ENCODE measurements at places on chromosomes 6 and 20. TPM values are rescaled to one million over a fixed set of nuclear protein-coding genes. Genes with fewer than 3 reads are reported as not detected.

DNA sequence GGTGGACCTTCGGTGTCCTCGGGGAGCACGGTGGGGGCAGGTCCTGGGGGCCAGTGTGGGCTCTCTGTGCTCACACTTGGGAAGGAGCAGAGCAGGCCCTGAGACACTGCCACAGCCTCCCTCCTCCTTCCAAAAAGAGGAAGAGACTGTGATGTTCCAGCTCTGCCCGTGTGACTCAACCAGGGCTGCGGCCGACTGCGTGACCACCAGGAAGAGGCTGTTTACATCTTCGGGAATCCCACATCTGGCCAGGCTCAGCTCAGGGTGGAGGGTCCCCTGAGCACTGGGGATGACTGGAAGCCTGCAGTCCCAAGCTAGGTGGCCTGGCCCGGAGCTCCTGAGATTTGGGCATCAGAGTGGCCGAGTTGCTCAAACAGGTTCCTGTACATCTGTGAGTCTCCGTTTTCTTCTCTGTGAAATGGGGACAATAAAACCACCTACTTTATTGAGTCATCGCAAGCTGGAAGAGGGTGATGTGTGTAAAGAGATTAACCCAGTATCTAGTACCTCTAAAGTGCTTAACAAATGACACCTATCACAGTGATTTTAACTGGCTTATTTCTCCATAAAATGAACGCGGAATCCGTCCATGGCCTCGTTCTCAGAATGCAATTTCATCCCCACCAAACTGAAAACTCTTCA is 242.1 kb downstream of the DLL1 start:
- no peaks in the 10 kb centered on the region for H3K36me3 ChIP-seq
- DNase-seq: no peak
- no peak overlapping the region for H3K4me3 ChIP-seq
- no peaks in the 10 kb centered on the region for H3K4me1 ChIP-seq
- no peak overlapping the region for H3K27ac ChIP-seq
- no peaks in the 10 kb centered on the region for H3K27me3 ChIP-seq

The TSPO2 gene
- total RNA-seq: not detected

The TASP1 gene
- 13.5 TPM for total RNA-seq

The OPN5 gene
- not detected for total RNA-seq

The APOBEC2 gene
- not detected for total RNA-seq

The TRAPPC3L gene
- total RNA-seq: not detected

The DLK2 gene
- 1.9 TPM for total RNA-seq

DNA sequence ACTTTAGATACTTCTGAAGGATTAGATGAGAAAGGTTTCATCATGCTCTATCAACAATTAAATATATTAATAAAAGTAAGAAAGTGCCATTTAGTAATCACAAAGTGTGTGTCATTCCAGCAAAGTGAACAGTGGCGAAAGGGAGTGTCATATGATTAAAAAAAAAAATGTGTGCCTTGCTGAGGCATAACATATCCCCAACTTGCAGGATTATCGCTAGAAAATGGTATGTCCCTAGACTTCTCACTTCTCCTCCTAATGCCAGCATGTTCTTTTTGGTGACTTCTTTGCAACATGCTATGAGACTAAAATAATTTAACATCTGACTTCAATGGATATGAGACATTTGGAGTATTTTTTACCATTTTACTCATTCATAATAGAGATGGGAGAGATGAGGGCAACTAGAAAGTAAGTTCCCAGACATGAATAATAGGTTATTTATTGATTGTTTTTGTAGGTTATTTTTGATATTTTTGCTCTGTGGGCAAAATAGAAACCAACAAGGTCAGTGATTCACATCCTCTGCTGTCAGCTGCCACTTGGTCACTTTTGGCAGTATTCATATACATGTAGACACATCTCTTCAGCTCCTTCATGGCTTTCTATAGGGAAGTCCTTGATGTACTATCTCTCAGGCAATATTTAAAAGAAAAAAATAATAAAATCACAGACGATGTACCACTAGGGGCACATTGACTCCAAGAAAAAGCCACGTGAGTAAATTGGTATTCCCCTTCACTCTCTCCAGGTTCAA is 370.1 kb downstream of the BMP2 start:
- DNase-seq: no peak
- H3K4me3 ChIP-seq: no peak overlapping the region
- H3K27ac ChIP-seq: no peak overlapping the region

- no peak overlapping the region for H3K4me3 ChIP-seq
- no peak overlapping the region for H3K27ac ChIP-seq
- no peaks in the 10 kb centered on the region for H3K4me1 ChIP-seq
- no peaks in the 10 kb centered on the region for H3K27me3 ChIP-seq
Measured at GRCh38 chr6:127069659-127070279, 48.7 kb upstream of the RSPO3 start.

- H3K4me3 ChIP-seq: no peak overlapping the region
- no peak for DNase-seq
- H3K27me3 ChIP-seq: no peaks in the 10 kb centered on the region
- no peaks in the 10 kb centered on the region for H3K36me3 ChIP-seq
- H3K4me1 ChIP-seq: peaks cover 64% of the 10 kb centered on the region
Measured at GRCh38 chr6:15341311-15342001, 95.6 kb downstream of the JARID2 start.
